ENCODE measurements at places on chromosomes 5 and 9.
A peak's percentile ranks its signal among the peaks of the same experiment; 100 is the strongest.

GRCh38 chr5:165521816-165522610 lies 2016.6 kb downstream of the MAT2B start:
- DNase-seq: no peak

- no peak for DNase-seq
These were observed 722 bp downstream of the CDC42SE2 start for GRCh38 chr5:131264451-131265099.

- no peak for DNase-seq
These were observed 31.5 kb downstream of the NIPAL4 start for GRCh38 chr5:157491471-157491995.

DNA sequence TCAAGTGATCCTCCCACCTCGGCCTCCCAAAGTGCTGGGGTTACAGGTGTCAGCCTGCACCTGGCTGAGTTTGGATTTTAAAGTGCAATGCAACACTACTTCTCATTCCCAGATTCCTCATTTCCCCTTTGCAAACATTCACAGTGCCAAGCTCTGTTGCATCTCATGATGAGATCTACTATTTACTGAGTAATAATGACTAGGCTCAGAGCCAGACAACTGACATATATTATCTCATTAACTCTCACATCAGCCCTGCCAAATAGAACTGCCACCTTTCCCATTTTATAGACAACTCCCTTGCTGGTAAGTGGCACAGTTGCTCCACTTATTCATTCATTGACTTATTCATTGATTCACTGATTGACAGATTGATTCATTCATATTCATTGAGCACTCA lies 7.0 kb downstream of the PDE6A start:
- peak; percentile 86 for DNase-seq
